ENCODE measurements at places on chromosomes 6 and 20. TPM values are rescaled to one million over a fixed set of nuclear protein-coding genes. Genes with fewer than 3 reads are reported as not detected.
A peak's percentile ranks its signal among the peaks of the same experiment; 100 is the strongest.

- DNase-seq: no peak
Measured at GRCh38 chr6:35048631-35049083, 92.5 kb downstream of the TCP11 start.

- peak; percentile 74 for DNase-seq
Measured at GRCh38 chr20:45779011-45779915, 12.4 kb downstream of the WFDC3 start.

SH3BGRL2 gene
- polyA plus RNA-seq: 7.5 TPM

DAAM2 gene
- polyA plus RNA-seq: 35.2 TPM

- no peak for DNase-seq
Measured at GRCh38 chr6:25709761-25710160, 44.8 kb upstream of the SLC17A4 start.

LY6G6D gene
- 0.47 TPM for polyA plus RNA-seq

HUS1B gene
- 0.14 TPM for polyA plus RNA-seq

DNA sequence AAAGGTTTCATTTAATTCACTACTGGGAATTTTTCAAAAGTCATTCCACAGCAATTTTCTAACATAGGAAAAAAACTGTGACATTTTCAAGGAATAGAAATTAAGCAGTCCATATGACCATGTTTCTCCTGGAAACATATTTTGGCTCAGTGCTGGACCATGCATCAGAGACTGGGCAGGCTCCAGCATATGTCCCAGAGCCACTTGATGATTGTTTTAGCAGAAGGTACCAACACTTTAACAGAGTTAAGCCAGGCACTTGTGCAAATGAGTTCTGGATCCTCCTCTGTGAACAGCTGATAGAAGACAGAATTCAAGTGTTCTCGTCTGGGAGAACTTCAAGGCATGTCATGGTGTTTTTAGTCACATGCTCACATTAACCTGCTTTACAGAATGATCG lies 516.3 kb downstream of the COL12A1 start:
- DNase-seq: no peak

FAM209B gene
- polyA plus RNA-seq: 0.27 TPM

DNA sequence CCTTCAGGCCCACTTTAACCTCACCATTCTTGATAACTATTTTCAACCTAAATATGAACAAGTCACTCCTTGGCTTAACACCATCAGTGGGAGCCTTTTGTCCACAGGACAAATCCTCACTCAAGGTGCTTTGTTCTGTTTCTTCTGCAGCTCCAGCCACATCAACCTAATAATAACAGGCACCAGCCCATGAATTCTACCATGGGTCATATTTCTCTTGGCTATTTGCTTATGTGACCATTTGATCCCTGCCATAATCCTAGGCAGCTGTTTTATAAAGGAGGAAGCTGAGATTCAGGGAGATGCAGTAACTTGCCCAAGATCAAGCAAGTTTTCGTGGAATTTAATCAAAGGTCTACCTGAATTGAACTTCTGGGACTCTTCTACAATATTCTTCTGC lies 561.3 kb downstream of the DHX35 start:
- no peak for DNase-seq

- no peak for DNase-seq
Measured at GRCh38 chr6:27888566-27888965, 23.6 kb downstream of the OR2B2 start.

GRCh38 chr6:105981002-105981887 lies 104.9 kb upstream of the PRDM1 start:
- DNase-seq: no peak

- DNase-seq: no peak
Measured at GRCh38 chr20:2798095-2798805, 2.2 kb downstream of the CPXM1 start.

Data from forelimb muscle (tissue), 1 donor.